ENCODE measurements at places on chromosomes 1 and 21.

GRCh38 chr1:63362578-63362977, 4.8 kb upstream of the ALG6 start:
- DNase-seq, result no peak

GRCh38 chr1:209309198-209309597, 274.3 kb upstream of the CAMK1G start:
- DNase-seq, result no peak

- DNase-seq, result no peak
Measured at GRCh38 chr1:192952646-192953045, 106.5 kb downstream of the UCHL5 start.

- DNase-seq, result no peak
Measured at GRCh38 chr1:234865171-234866006, 255.4 kb upstream of the IRF2BP2 start.

GRCh38 chr21:42640486-42640885, 12.9 kb upstream of the PDE9A start:
- DNase-seq, result no peak

GRCh38 chr1:3899754-3900149, 320 bp downstream of the C1orf174 start:
- no peak for DNase-seq

GRCh38 chr1:36653850-36654249, 171.1 kb upstream of the CSF3R start:
- DNase-seq, result no peak

DNA sequence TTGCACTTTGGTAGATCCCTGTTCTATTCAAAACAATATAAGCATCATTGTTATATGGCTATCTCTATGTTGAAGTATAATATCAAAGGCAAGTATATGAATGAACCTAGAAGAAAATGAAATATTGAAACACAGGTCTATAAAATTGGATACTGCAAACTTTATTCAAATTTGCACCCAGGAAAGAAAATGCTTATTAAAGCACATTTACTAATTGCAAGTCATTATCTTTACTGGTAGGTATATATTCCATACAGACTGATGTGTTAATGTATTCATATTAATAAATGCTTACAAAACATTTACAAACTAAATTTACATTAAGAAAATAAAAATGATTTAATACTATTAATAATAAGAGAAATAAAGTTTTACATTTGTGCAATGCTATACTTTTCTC, 469.8 kb downstream of the NCAM2 start:
- DNase-seq, result no peak

Measured in GM04504 (cell line).